ENCODE measurements at places on chromosomes 2 and 18. TPM values are rescaled to one million over a fixed set of nuclear protein-coding genes. Genes with fewer than 3 reads are reported as not detected.

The IER3IP1 gene
- polyA plus RNA-seq = 14.3 TPM

The SLC9A4 gene
- polyA plus RNA-seq = not detected

The DTNB gene
- polyA plus RNA-seq = 2.4 TPM

The UGT1A3 gene
- not detected for polyA plus RNA-seq

The CLEC4F gene
- 0.15 TPM for polyA plus RNA-seq

The LAMA1 gene
- 7.2 TPM for polyA plus RNA-seq

The OSR1 gene
- 0.69 TPM for polyA plus RNA-seq

The DSC2 gene
- polyA plus RNA-seq = 42.1 TPM

The DHRS9 gene
- 150 TPM for polyA plus RNA-seq

Measured in sigmoid colon (tissue), 7 donors.